ENCODE measurements at places on chromosomes 12 and 14.

DNA sequence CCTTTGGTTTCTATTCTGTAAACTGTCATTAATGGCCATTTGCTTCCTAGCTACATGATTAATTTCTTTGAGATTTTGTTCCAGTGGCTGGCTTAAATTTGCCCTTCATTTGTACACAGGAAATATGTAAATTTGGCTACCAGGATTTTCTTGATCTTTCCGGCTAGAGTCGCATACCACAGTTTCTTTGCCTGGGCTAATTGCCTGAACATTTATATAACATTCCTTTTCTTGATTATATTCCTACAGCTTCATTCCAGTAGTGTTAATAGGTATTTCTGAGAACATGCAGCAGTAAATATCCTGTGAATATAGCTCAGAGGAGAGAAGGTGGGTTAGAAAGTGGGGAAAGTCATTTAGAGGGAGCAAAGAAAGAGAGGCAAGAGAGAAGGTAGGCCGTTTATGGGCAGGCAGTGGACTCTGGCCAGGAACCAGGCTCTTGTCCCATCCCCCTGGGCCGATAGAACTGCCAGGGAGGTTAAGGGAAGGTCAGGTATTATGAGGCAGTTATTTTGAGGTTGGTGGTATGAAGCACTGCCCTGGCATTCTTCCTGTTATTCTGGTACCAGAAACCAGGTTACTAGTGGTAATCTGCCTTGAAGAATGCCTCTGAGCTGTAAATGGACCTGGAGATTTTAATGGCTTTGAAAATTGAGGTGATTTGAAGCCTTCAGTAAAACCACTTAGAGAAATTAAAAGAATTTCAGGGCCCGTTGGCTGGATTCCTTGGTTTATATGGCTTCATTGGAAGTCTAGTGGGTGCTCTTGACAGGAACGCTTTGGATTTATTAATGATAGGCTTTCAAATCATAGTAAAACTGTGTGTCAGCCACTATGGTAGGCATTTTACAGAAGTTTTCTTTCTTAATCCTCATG lies 4.4 kb downstream of the RNF10 start:
- no peak for DNase-seq

DNA sequence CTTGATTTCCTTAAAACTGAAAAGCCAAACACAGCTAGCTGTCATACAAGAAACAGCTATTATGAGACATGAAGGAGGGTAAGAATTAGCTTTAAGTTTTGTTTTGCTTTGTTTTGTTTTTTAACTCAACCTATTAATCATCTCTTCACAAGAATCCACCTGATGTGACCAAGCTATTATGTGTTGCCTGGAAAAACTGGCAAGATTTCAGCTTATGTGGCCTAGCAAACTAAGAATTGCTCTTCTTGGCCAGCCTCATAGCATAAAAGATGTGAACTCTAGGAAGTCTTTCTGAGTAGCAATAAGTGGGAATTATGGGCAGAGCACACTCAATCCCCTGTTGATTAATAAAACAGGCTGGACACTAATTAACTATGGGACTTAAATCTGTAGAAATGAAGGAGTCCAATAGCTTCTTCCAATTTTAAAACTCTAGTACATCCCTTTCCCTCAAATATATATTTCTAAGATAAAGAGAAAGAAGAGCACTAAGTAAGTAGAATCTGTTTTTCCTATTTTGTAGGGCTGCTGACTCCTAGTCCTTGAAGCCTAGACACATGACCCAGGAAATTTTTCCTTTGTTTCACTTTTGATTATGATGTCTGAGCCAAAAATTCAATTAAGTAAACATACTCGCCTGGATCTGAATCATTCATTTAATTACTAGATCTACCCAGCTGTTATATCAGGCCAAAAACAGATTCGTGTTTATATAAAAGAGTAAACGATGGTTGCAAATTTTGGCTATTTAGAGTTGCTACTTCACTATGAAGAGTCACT lies 75.7 kb downstream of the GTF2A1 start:
- no peak for DNase-seq

DNA sequence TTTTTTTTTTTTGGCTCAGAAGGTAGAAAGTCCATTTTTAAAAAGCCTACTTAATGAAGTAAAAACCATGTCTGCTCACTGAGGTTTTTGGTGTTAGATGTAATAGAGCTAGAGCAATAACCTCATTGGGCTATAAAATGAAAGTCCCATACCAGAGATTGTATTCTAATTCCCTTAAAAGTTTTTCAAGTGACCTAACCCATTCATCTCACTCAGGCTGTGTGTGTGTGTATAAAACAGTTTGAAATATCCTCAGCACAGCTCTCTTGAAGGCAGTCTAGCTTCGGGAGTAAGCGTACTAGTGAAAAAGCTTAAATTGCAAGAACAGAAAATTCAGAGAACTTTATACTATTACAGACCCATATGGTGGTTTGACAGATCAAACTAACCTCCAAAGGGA lies 313.8 kb downstream of the CEP128 start:
- no peak for DNase-seq

- no peak for DNase-seq
These were observed 9.7 kb upstream of the PEBP1 start for GRCh38 chr12:118126119-118126757.

GRCh38 chr12:92608151-92609091 lies 94.4 kb upstream of the PLEKHG7 start:
- no peak for DNase-seq

Data from non-pigmented ciliary epithelial cell (primary cell).